ENCODE measurements at places on chromosomes 5 and 9.

GRCh38 chr5:126004636-126005035, 418.6 kb upstream of the GRAMD2B start:
- DNase-seq: no peak

DNA sequence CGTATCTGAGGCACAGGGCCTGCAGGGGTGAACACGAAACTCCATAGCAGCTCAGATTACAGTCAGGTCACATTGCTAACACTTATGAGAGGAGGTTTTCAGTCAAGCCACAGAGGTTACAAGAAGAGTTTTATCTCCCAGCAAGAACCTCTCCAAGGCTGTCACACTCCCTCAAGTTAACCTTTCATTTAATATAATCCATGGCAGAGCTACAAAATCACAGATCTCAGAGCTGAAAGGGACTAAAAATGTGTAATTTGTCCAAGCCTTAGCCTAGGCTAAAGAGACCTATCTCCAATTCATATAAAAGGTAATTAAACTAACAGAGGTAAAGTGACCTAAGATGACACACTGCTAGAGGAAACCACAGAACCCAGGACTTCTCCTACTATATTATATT, 57.2 kb downstream of the MLANA start:
- no peak for DNase-seq

DNA sequence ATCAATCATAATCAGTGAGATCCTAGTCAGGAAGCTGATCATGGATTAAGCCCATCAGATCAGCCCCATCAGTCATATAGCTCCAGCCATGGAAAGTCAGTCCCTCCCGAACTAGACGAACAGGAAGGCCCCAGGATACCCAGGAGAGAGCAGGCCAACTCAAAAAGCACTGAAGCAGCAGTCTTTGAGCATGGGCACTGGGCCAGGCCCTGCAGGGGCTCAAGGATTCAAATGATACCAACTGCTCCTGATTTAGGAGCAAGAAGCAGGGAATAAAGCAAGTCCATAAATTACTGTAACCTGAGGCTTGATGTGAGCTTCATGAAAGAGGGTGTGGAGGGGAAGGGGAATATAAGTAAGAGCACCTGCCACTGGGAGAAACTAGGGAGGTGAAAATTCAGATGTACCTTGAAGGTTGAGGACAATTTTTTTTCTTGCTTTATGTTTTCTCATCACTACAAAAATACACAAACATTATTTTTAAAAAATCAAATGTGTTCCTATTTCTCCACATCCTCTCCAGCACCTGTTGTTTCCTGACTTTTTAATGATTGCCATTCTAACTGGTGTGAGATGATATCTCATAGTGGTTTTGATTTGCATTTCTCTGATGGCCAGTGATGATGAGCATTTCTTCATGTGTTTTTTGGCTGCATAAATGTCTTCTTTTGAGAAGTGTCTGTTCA, 115.2 kb downstream of the SIL1 start:
- DNase-seq: no peak

- no peak for DNase-seq
Observed at GRCh38 chr5:31100781-31101310, 92.6 kb upstream of the CDH6 start.

- no peak for DNase-seq
Observed at GRCh38 chr5:68777135-68777534, 316.7 kb upstream of the SLC30A5 start.

GRCh38 chr5:141778206-141778605, 96.2 kb upstream of the ARAP3 start:
- DNase-seq: no peak

- DNase-seq: no peak
Observed at GRCh38 chr5:152271420-152271819, 133.7 kb downstream of the NMUR2 start.

DNA sequence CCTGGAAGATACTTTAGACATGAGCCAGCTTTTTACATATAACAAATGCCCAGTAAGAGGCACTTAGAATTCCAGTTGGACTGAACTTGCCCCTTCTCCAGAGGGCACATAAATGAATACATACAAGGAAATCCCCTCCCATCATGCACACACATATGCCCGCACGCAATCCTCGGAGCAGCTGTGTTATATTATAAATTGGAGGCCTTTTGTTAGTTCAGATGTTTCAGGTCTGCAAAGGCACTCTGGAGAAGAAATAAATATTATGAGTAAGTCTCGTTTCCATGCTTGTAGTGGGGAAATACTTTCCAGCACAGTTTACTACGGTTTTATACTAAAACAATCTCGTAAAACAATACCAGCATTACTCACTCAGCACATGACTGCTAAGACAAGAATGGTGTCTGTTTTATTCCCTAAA, 17.6 kb upstream of the MUSK start:
- DNase-seq: no peak

DNA sequence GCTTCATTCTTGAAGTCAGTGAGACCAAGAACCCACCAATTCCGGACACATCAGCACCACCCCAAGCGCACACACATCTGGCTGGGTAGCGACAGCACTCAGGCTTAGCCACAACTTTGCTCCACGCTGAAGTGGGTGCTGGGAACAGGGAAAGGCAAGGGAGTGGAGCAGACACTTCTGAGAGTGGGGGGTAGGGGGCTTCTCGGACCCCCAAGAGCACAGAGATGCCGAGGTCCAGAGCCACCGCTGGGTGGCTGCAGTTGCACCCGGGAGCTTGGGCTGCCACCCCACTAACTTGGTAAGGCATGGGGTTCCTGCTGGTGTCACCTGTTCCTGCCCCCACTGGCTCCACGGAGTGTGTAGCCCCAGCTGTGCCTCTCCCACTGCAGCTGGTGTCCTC, 225.3 kb upstream of the RIOK2 start:
- no peak for DNase-seq

DNA sequence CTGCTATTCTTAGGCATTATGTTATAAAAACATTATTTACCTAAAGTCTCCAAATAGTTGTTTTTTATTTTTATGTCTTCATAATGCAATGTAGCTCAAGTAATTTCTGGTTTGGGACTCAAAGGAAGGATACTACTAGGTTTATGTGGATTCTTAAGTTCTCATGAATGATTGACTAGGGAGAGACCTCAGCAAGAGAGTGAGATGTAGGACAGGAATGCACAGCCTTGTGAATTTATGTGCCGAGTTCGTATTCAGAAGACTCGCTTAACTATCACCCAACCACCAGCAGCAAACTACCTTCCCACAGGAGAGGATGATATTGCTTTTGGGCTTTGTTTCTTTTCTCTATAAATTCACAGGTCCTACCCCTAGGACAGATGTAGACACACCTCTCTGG, 282.9 kb downstream of the ARHGEF28 start:
- no peak for DNase-seq

DNA sequence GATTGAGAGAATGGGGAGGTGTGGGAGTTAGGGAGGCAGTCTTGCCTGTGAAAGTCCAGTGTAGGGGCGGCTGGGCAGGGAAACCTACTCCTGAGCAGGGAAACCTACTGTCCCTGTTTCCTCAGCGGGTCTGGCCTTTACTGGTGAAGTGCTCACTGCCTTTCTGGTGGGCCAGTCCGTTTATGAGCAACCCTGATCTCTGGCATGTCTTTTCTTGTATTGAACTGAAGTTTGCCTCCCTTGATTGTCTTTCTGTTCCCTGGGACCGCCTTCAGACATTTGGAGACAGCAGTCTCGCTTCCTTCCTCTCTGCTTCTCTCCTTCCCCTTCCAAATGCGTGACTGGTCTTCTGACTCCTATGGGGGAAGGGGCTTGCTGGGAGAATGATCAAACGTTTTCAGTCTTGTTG, 2.9 kb downstream of the SNX18 start:
- DNase-seq: no peak

GRCh38 chr9:111399772-111400563, 69.9 kb upstream of the OR2K2 start:
- DNase-seq: peak; percentile 7

GRCh38 chr9:99262949-99263418, 40.9 kb downstream of the SEC61B start:
- no peak for DNase-seq

- no peak for DNase-seq
Observed at GRCh38 chr5:174572591-174572990, 151.8 kb upstream of the MSX2 start.

DNA sequence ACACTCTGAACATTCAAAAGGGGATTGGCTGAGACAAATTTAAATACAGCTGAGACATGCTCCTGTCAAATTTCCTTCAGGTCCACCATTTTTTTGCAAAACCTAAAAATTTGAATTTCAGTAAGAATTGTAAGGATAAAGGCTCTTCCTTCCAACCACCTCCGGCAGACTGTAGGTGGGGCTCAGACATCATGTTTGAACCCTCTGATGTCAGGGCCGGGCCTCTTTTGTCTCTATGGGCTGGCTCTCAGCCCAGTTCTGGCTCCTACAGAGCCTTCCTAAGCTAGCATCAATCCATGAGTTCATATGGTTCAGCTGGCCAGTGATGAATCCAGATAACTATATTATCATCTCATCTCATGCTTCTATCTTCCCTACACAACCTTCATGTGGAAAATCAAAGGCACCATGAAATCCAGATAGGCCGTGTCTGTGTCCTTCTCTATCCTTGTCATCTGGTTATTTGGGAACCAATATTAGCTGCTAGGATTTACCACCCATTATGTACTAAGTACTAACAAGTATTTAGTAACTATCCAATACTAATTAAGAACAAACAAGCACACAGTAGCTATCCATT, 44.2 kb downstream of the NIPSNAP3B start:
- peak; percentile 13 for DNase-seq

DNA sequence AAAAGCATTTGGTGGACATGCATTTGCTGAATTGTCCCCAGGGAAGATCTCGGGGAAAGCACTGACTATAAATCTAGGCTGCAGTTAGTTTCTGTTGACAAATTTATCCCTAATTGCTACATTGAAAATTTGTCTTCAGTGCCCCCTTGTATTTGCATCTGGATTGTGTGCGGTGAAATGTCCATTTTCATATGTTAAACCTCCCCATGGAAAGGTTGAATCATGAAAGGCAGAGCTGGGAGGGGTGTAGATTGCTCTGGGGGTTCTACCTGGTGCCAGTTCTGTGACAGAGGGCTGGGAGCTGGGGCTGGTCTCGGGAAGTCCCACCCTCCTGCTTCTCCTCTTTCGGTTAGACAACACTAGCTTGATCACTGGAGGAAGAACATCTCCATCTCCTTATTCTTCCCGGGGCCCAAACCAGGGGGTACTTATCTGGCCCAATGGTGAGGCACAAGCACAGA, 101.9 kb downstream of the GADD45G start:
- DNase-seq: no peak

DNA sequence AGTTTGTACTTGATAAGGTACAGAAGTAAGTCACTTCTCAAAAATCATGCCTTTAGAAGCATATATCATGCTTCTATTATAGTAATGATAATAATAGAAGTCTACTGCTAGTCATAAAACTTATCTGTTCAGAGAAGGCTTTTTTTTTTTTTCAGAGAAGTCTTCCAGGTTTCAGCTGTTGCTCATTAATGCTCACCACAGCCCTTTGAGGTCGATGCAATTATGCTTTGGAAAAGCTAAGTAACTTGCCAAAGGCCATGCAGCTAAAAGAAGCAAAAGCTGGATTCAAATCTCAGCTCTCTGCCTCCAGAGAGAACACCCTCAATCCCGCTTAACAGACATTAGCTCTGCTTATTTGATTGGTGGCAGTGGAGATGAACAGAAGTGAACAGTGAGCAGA, 150.8 kb downstream of the DOCK8 start:
- DNase-seq: no peak

GRCh38 chr5:57549566-57549965, 67.0 kb upstream of the ACTBL2 start:
- DNase-seq: no peak

DNA sequence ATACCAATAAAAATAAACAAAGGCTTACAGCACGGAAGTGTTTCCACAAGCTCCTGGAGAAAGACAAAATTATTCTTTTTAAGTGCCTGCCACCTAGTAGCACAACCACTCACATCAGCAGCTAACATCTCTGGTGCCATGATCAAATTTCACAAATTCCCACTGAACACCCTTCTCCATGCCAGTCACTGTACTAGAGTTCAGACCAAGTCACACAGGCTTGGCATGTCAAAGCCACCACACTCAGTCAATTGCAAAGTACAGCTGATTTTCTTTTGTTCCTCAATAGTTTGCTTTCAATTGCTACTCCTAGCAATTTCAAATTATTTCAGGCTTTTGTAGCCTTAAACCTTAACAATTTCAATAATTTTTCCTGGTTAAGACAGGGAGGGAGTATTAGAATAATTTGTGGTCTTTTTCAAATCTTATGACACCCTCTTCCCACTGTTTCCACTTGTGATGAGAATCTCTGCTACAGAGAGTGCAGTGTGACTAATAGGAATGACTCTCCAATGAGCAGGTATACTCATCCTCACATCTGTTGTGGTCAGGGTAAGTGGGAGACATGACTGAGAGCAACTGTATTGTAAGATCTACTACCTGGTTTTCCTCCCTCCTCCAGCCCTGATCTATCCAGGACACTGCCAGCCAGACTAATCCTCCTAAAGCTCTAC, 46.2 kb downstream of the RNF145 start:
- DNase-seq: no peak

DNA sequence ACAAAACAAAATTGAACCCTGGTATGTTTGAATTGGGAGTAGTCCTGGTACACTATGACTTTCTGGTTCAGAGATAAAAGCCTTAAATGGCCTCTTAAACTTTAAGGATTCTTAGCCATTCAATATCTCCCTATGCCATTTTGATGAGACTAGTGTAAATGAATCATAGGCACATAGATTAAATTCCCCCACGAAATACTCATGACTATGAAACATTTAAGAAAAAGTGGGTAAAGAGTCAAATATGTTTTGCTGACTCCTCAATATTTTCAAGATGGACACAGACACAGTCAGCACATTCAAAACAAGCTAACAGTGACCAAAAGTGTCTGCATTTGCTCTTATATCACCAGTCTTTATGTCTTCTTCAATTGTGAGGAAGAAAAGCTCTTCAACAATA, 278.3 kb downstream of the PDE4D start:
- no peak for DNase-seq

DNA sequence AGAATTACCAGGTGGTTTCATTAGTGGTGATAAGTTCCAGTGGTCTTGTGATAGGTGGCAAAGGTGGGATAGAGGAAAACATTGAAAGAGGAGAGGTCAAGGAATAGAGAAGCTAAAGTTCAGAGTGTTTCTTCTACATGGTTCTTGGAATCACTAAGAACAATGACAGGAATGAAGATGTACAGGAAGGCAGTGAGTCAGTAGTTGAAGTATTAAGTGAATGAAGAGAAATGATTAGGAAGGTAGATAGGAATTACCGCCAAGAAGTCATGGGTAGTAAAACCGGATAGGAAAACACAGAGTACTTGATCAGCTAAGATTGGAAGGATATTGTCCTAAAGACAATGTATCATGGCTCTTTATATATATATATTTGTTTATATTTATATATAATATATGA, 37.9 kb upstream of the RASA1 start:
- no peak for DNase-seq

DNA sequence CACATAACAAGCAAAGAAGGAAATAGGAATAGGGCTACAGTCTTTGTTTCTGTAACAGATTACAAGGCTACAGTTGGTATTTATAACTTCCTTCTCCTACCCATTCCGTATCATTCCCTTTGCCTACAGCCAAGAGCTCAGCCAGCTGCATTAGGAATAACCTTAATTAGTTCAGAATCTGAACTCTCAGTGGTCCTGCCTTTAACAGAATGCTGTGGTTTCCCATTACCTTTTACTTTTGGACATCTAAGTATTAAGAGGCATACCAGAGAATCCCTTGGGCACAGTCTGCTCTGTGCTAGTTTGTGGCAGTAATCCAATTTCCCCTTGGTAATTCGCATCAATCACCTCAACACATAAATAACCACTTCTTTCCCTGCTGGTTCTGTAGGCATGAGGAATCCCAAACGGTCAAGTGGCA, 44.2 kb downstream of the PKD2L2 start:
- no peak for DNase-seq

GRCh38 chr5:135007305-135007704, 26.7 kb downstream of the PITX1 start:
- DNase-seq: no peak

All from CD4-positive, alpha-beta T cell (primary cell).